Occipital lobe (tissue), 3 donors: ENCODE measurements at places on chromosomes 2 and 18. TPM values are rescaled to one million over a fixed set of nuclear protein-coding genes. Genes with fewer than 3 reads are reported as not detected.

The FAM110C gene
- 3.1 TPM for total RNA-seq

The NGEF gene
- total RNA-seq: 22.8 TPM

The IL18R1 gene
- total RNA-seq: under 0.01 TPM

The OTOS gene
- total RNA-seq: 0.94 TPM

The CTNNA2 gene
- total RNA-seq: 261 TPM

The AGXT gene
- total RNA-seq: not detected
